Cortex of kidney (tissue), 1 donor: ENCODE measurements at places on chromosomes 3 and 15.

DNA sequence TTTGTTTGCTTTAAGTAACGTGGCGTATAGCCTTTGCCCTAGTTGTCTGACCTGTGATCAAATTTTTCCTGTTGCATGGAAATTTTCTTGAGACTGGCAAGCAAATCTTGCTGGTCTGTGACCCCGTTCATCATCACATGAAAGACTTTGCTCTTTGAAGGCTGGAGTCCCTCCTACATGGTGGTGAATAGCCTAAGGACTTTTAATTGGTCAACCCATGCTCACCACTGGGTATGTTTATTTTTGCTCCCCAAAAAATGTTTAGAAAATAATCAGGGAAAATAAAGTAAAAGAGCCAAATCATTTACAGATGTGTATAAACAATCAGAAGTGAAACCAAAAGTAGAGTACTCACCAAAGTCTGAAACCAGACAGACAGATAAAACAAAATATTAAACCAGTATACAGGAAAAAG, 1075.3 kb upstream of the ALCAM start:
- no peak for DNase-seq

DNA sequence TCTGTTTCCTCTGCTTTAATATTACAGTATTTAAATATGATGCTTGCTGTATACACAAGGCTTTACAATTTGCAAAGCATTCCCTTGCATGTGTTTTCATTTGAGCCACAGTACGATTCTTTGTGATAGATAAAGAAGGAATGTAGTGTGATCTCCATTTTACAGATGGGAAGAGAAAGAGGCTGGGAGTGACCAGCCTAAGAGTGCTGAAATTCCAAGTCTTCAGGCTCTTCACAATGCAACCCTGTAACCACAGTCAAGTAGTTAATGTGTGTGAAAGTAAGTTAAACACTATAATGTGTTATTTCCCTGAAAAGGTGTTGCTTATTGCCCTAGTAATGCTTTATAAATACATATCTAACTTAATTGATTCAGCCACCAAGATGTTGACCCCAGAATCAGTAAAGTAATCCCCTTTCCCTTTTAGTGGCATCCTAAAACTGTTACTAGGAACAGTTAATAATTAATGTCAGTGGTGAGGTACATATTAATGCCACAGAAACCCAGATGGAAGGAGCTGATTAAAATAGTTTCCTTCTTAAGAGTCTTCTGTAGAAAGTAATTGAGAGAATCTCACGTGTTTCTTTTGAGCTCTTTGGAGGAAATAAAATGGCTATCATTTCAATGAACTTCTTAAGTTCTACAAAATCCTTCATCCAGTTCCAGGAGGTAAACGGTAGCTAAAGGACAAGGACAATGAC, 110.4 kb downstream of the IL12A start:
- DNase-seq = no peak

DNA sequence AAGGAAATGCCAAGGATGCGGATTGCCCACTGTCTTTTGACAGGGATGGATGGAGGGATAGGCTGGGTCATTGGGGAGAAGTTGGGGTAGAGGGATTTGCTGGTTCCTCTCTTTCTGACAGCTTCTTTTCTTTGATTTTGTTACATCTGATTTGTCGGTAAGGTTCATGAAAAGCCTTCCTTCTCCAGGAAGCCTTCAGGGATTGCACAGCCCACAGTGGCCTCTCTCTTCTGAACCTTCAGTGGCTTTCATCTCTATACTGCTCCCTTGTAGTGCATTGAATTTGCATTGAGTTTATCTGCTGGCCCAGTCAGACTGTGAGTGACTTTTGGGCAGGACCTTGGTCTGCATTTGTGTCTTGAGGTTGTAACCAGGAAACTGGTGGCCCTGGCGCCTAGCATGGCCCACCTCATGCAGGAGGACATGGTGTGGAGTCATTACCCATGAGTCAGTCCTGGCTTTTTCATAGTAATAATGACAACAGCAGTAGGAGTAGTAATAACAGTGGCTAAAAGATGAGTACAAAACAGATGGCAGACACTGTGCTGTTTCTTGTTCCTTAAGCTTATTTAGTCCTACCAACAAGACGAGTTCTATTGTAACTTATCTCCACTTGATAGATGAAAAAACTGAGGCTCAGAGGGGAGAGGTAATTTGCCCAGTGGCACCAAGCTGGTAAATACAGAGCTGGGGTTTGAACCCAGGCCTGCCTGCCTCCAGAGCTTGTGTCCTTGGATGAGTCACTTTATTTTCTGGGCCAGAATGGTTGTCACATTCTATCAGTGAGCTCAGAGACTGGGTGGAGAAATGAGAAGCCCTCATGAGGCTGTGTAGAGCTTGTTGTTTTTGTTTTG, 28.4 kb downstream of the SMAD6 start:
- no peak for DNase-seq

GRCh38 chr3:160210799-160211221, 14.4 kb upstream of the C3orf80 start:
- no peak for DNase-seq

- DNase-seq = no peak
These were observed 196.4 kb upstream of the NANOGP8 start for GRCh38 chr15:35281515-35281914.

GRCh38 chr3:17585394-17586325, 156.8 kb downstream of the TBC1D5 start:
- no peak for DNase-seq

DNA sequence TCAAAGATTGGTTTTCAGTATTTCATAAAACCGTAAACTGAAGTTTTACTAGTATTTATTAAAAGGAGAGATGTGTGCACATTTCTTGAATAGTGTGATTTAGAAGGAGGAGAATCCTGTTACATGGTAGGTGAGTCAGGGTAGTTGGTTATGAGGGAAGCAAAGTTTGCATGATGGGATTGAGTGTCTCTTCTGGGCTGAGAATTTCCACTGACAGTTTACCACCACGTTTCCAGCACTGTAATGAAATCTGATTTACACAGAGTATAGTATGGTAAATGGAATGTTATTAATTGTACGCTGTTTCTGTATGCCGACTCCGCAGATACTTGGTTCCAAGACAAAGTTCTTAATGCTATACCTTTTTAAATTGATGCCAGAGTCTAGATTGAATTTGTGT, 1.6 kb downstream of the NECTIN3 start:
- no peak for DNase-seq

DNA sequence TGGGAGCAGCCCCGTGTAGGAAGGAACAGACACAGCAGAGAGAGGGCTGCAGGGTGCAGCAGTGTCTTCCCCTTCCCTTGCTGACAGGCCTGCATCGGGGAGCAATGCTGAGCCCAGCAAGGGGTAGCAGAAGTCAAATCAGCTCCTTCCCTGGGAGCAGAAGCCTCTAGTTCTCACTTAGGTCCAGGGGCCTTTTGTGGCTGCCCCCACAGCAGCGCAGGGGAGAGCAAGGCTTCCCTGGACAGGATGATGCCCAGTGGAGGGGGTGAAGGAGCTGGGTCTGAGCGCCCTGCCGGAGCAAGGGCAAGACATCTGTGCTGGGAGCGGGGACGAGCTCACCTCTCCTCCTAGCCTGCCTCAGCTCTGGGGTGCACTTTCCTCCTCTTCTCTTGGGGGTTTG, 827 bp downstream of the PLCB2 start:
- DNase-seq = no peak

- no peak for DNase-seq
These were observed 215.4 kb downstream of the SNRPN start for GRCh38 chr15:25170113-25170731.

DNA sequence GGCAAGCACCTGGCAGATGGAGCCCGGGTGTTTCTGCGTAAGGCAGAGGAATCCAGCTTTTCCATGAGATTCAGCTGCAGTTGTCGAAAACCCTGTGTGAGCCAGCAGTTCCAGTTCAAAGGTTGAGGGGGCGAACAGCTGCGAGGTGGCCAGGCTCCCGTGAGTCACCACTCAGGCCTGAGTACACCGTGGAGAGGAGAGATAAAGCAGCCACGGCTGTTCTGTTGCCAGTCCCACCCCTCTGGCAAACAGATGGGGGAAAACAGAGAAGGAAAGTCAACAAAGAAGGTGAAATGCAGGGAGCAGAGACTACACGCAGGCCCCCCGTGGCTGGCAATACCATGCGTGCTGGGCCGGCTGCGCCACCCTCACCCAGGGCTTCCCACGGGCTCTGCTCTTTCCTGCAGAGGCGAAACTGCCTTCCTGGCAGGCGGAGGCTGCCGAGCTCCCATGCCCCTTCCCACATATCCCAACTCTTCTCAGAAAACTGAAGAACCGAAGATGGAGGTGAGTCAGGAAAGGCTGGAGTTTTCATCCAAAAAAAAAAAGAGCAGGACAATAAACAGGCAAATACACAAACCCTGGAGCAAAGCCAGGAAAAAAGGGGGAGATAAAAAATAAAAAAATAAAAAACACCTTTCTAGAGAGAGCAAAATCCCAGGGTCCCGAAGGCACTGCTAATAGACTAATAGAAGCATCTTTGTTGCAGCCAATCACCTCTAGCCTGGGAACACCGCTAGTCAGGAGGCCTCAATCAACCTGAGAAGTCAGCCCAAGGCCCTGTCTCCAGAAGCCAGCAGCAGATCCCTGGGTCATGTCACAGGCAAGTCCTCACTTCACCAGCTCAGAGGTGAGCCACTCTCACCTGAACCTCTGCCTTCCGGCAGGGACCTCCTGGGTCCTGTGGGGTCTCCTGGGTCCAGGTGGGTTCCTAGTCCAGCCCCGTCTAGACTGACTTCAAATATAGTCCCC, 37.7 kb downstream of the FAM174B start:
- no peak for DNase-seq

- DNase-seq = no peak
These were observed 17.3 kb upstream of the SRGAP3 start for GRCh38 chr3:9266716-9267115.

DNA sequence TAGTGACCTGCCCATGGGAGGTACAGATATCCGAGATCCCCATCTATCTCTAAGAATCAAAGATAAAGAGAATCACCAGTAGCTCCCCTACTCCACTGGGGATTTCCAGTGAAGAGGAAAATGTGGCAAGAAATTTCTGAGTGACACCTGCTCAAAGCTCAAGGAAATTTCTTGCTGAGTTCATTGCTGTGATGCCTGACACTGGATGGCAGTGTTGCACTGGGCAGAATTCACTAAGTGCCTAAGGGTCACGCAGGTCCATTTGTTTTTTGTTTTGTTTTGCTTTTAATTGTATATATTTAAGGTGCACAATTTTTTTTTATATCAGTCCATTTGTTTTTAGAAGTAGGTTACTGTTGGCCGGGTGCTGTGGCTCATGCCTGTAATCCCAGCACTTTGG, 109.5 kb upstream of the KCNAB1 start:
- no peak for DNase-seq

DNA sequence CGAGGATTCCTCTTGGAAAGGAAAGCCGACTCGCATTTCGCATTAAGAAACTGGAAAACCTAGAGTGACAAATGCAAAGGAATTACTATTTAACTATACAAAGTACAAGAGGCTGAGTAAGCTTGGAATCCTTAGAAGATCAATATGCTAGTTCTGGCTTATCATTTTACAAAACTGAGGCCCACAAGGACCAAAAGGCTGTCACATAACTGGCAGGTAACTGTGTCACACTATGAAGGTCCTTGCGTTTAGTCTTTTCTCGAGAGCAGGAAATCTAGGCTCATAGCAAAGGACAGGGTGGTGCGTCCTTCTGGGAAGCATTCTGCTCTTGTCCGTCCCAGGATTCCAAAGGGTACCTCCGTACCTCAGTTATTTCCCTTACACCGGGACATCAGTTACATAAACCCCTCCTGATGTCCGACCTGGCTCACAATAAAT, 629 bp downstream of the RPL24 start:
- DNase-seq = no peak

- no peak for DNase-seq
These were observed 36.1 kb upstream of the SLC41A3 start for GRCh38 chr3:126119976-126120375.

GRCh38 chr3:172074586-172074985, 35.2 kb downstream of the FNDC3B start:
- no peak for DNase-seq

GRCh38 chr3:10532939-10533736, 27.8 kb upstream of the ATP2B2 start:
- no peak for DNase-seq

DNA sequence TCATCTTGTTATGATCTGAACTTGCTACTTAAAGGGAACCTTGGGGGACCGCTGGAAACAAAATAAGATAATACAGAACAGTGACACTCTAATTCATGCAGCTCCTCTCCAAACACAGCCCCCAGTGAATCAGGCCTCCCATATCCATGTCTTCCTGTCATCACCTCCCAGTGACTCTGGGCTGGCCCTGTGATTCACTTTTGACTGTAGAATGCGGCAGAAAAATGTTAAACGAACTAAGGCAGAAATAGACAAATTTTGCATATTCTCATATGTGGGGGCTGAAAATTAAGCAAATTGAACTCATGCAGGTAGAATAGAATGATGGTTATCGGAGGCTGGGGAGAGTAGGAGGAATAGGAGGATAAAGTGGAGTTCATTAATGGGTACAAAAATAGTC, 20.2 kb upstream of the GADL1 start:
- DNase-seq = no peak

DNA sequence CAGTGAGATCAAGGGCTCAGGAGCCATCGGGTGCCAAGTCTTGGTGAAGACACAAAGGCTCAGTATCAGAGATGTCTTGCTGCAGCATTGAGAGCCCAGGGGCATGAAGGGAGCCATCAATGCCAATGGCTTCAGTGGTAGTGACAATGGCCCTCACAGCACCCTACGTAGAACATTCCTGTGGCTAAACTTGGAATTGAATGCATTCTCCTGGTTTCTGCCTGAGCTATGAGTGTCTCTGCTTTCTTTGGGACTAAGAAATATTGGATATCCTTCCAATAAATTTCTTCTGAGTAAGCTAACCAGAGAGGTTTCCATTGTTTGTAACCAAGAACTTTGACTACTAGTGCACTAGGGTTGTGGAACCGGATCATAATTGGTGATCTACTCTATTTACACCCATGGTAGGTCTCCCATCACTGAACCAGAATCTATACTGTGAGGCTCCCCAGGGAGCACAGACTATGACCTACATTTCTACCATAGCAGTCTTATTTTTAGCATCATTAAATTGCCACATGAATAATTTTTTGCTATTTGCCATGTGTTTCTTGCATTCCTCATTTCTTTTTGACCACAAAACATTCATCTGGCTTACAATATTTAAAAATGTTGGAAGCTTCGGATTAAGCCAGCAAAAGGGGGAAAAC, 31.6 kb upstream of the PDZRN3 start:
- no peak for DNase-seq

DNA sequence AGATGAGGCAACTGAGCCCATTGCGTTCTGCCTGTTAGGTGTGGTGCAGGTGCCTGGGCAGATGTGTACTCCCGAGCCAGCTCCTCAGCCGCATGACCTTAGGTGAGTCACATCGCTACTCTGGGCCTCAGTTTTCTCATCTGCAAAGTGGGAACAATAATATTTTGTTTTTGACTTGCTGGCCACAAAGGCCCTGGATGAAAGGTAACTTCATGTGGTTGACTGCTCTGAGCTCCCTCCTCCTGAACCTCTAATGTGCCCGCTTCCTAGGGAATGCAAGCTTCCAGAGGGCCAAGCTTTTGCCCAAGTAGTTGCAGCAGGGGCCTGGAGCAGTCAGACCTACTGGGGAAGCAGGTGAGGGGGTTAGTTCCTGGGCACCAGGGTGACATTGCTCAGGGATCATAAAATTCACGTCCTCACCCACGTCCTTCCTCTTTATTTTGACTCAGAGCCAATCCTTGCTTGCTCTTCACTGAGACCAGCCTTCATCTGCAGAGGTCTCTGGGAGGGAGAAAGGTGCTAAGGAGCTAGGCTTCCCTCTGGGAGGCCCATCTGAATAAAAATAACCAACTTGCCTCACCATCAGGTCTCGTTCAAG, 149.0 kb upstream of the TLE3 start:
- no peak for DNase-seq
